G401 (cell line): ENCODE measurements at places on chromosomes 2 and 18. TPM values are rescaled to one million over a fixed set of nuclear protein-coding genes. Genes with fewer than 3 reads are reported as not detected.
A peak's percentile ranks its signal among the peaks of the same experiment; 100 is the strongest.

DNA sequence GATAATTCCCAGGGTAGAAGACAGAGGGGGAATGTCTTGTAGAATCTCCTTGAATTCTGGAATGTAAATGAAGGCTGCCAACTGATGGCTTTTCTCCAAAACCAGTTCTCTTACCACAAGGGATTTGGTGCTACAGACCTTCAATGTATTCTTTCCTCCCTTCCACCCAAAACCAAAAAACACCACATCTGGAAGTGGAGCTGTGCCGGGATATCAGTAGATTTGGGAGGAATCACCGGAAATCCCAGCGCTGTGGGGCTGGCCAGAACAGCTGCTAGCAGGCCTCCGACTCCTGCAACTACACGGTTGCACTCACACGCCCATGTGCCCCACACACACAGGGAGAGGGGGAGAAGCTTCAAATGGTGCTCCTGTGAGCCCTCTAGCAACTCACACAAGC lies 45.7 kb downstream of the RPL31 start:
- DNase-seq = no peak

DNA sequence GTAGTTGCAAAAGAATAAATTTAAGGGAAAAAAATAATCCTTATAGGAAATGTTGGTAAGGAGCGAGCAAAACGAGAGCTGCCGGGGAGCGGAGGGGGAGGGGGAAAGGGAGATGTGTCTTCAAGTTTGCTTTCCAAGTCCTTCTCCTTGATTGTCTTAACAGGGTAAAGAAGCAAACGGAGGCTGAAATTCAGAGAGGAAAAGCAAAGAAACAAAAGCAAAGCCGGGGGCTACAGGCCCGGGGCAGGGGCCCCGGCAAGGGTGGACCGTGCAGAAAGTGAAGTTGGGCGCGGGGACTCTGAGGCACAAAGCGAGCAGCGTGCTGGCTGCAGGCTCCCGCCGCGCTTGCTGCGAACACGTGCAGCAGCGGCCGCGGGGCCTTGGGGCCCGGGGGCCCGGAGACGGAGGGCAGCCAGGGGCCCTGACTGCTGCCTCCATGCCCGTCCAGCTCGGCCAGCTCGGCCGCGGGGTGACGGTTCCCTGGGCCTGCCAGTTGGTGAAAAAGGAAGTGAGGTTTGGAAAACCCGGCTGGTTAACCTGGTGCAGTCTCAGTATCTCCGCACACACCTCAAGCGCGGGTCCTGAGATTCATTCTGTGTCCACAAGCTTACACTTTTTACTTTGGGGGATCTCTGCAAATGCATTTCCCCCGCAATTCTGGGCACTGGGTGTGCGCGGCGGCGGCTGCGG lies 4.1 kb downstream of the BCL11A start:
- DNase-seq = no peak

Gene PLA2R1
- not detected in 2 replicates for total RNA-seq

- DNase-seq = no peak
Measured at GRCh38 chr2:207630491-207630890, 5.3 kb upstream of the METTL21A start.

DNA sequence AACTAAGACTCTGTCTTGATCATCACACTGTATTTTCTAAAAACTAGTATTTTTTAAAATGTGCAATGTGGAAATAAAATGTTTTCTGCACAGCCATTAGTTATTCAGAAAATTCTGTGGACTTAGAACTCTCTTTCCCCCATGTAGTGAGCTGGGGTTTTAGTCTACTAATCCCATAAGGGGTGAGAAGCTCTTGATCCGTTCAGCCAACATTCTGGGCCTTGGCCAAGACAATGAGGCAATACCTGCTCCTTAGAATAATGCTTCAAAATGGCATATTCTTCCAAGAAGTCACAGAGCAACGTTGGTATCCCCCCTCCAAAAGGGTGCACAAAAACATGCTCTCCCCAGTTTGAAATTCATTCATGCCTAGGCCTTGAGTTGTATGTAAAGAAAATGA lies 4.0 kb downstream of the REEP1 start:
- DNase-seq = no peak

DNA sequence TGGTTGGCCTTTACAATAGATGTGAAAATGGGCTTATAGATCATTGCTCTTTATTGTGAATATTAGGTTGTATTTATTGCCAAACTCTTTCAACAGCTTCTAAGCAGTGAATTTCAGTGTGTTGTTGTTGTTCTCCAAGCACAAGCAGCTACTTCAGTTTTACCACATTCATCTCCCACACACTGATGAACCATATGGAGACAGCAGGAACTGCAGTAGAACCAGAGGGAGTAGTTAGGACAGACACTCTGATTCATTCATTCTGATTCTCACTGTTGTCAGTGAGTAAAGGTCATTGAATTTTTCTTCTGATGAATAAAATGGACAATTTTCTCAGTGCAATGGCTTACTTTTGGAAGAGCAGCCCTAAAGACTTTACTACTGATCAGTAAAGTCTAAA lies 40.2 kb downstream of the CCDC74A start:
- no peak for DNase-seq

Gene RGPD4
- 0.03 TPM in 1 of 2 replicates, not detected in the other for total RNA-seq

- no peak for DNase-seq
Measured at GRCh38 chr2:16105669-16106281, 165.4 kb downstream of the MYCN start.

Gene DQX1
- 0.81 TPM in 1 of 2 replicates, not detected in the other for total RNA-seq

GRCh38 chr2:181395851-181396250 lies 61.3 kb upstream of the ITGA4 start:
- DNase-seq = no peak

DNA sequence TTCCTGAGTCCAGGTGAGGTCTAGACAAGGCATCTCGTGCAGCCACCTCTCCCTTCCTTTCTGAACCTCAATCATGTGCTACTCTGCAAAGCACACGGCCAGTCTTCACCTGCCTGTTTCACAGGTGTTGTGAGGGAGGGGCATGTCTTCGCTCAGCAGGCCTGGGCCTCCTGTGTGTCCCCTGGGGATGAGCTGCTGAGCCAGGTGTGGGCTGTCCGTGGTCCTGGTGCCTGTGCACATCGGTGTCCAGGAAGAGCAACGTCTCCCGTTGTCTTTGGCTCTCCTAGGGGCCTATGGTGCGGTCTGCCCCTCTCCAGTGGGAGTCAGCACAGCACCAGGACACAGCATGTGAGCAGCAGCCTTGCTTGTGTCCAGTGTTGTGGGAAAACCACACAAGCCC lies 16.7 kb downstream of the ARHGEF4 start:
- no peak for DNase-seq

Gene APCDD1
- total RNA-seq = not detected in 2 replicates

GRCh38 chr18:79898952-79899608 lies 52.4 kb downstream of the SLC66A2 start:
- no peak for DNase-seq

Gene TUBA3E
- not detected in 2 replicates for total RNA-seq

Gene TNFAIP6
- not detected in 2 replicates for total RNA-seq

DNA sequence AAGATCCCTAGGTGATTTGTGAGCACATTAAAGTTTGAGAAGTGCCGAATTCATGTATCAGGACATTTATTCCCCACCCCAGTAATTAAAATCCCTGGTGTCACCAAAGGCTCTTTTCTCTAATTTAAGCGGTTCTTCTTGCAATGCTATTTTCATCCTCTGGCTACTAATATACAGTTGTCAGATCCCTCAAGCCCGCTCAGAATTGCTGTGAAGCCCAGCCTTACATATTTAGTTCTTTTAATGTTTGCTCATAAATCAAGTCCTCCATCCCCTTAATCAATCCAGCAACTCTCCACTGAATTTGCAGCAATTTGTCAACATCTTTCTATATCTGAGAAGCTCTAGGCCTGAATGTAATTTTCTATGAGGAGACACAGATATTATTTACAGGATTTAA lies 437.9 kb downstream of the PIK3C3 start:
- DNase-seq = no peak

DNA sequence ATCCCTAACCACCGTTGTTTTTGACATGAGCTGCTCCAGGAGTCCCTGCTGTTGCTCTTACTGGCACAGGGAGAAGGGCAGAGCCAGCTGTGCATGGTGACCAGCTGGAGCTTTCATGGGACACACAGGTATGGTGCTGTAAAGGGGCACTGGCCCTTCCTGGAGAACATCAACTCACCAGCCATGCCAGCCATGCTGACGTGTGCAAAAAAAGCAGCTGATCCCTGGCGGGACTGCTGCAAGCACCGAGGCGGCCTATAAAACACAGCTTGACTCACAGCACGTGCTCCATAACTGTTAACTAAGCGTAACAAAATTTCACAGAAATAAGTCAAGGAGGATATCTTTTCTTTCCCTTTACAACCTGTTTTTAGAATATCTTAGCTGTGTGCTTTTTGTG lies 165.1 kb downstream of the TMEM163 start:
- no peak for DNase-seq

Gene GCKR
- not detected in 2 replicates for total RNA-seq

DNA sequence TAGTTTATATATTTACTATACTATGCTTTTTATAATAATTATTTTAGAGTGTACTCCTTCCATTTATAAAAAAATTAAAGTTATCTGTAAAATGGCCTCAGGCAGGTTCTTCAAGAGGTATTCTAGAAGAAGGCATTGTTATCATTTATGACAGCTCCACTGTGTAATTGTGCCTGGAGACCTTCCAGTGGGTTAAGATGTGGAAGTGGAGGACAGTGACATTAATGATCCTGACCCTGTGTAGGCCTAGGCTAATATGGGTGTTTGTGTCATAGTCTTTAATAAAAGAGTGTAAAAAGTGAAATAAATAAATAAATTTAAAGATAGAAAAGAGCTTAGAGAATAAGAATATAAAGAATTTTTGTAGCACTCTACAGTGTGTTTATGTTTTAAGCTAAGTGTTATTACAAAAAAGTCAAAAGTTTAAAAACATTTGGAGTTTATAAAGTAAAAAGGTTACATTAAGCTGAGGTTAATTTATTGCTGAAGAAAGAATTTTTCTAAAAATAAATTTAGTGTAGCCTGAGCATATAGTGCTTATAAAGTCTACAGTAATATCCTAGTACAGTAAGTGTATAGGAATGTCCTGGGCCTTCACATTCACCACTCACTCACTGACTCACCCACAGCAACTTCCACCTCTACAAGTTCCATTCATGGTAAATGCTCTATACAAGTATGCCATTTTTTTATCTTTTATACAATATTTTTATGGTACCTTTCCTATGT lies 190.0 kb upstream of the SESTD1 start:
- no peak for DNase-seq

DNA sequence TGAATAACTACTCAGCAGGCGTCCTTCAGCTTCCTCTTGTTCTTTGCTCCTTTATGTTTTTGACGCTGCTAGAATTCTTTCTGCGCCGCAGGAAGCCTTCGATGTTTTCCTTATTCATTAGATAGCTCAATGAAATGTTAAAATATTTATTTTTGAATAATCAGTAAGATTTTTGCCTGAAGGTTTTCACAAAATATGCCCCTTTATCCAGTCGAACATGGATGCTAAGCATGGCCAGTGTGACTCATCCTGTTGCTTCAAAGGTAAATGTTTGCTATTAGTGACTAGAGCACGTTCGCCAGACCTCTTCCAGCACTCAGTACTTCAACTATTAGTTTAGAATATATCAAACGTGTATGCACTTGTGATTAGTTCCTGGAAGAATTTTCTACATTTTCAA lies 7.6 kb upstream of the MEIS1 start:
- peak; percentile 30 for DNase-seq

Gene OSBPL6
- total RNA-seq = 1.5 and 3.4 TPM in 2 replicates

DNA sequence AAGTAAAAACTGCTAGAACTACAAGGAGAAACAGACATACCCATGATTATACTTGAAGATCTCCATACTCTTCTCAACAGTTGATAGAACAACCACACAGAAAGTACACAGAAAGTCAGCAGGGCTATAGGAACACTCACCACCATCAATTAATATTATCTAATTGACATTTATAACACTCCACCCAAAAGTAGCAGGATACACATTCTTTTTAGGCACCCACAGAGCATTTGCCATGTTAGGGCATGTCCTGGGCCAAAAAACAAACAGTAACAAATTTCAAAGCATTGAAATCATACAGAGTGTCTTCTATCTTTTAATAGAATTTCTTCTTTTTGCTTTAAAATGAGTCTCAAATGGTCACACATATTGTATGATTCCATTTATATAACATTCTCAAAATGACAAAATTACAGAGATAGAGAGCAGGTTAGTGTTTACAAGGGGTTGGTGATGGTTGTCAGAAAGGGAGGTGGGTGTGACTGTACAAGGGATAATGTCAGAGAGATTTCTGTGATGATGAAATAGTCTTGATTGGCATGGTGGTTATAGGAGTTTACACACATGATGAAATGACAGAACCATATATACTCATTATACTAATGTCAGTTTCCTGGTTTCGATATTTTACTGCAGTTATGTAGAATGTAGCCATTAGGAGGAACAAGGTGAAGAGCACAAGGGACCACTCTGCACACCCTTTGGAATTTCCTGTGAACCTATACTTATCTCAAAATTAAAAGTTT lies 82.8 kb downstream of the NCK2 start:
- DNase-seq = no peak

GRCh38 chr2:96508521-96509113 lies 3.5 kb upstream of the NEURL3 start:
- DNase-seq = no peak

GRCh38 chr18:59564561-59564960 lies 132.7 kb downstream of the CCBE1 start:
- no peak for DNase-seq

Gene LRP1B
- total RNA-seq = not detected in 2 replicates

Gene CABYR
- total RNA-seq = 0.41 TPM in 1 of 2 replicates, not detected in the other

DNA sequence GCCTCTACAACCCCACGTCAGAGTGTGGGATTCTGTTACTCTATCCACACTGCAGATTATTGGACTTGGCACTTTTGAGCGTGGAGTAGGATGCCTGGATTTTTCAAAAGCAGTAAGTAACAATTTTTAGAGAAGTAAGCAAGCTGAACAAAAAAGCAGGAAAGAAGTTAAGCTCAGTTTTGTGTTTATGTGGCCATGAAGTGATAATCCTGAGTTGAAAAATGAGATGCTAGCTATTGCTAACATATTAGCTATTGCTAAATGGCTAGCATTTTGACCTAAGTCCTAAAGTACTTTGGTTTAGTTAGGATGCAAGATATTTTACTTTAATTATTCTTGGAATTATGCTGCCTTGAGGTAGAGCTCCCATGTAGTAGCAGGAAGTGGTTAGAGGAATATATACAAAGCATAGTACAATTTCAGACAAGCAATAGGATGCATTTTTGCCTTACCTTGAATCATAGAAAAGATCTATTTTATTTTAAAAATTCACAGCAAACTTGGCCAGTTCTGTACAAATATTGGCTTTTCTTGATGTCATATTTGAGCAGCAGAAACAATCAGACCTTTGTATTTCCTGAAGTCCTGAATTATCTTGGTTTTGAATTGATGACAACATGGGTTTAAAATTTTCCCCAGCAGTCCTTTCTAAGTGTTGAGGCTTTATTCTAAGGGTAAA lies 74.6 kb downstream of the COX7A2L start:
- no peak for DNase-seq

Gene EMILIN1
- 2.3 and 3.9 TPM in 2 replicates for total RNA-seq

GRCh38 chr2:142858961-142859360 lies 18.5 kb upstream of the KYNU start:
- DNase-seq = no peak

- DNase-seq = no peak
Measured at GRCh38 chr18:57980573-57981307, 63.3 kb upstream of the NEDD4L start.

DNA sequence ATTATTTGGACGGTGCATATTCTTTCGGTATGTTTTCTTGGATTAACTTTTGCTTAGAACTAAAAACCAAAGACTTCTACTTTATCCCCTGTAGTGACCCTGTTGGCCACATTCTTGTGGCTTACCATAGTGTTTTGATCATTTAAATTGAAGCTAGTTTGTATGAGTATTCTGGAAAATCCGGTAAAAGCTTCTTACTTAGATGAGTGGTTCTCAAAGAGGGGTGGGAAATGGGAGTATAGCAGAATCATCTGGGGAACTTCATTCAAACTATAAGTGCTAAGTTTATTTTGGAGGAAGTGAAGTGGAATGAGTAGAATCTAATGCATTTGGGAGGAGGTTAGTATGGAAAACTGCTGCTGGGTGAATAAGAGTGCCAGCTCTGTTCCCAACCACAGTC lies 3.8 kb downstream of the PPP1CB start:
- no peak for DNase-seq
